ENCODE measurements at places on chromosomes 3 and 15.

- DNase-seq, result no peak
Measured at GRCh38 chr3:127714125-127714571, 41.4 kb downstream of the ABTB1 start.

GRCh38 chr15:94131875-94132274 is 99.5 kb upstream of the MCTP2 start:
- DNase-seq, result no peak

GRCh38 chr15:66154581-66154980 is 99.0 kb downstream of the MEGF11 start:
- no peak for DNase-seq

- no peak for DNase-seq
Measured at GRCh38 chr3:38149708-38150107, 11.2 kb downstream of the MYD88 start.

- no peak for DNase-seq
Measured at GRCh38 chr3:33858131-33858530, 59.7 kb downstream of the PDCD6IP start.

Data from CD4-positive, CD25-positive, alpha-beta regulatory T cell (primary cell).